ENCODE measurements at places on chromosomes 5 and 9.

DNA sequence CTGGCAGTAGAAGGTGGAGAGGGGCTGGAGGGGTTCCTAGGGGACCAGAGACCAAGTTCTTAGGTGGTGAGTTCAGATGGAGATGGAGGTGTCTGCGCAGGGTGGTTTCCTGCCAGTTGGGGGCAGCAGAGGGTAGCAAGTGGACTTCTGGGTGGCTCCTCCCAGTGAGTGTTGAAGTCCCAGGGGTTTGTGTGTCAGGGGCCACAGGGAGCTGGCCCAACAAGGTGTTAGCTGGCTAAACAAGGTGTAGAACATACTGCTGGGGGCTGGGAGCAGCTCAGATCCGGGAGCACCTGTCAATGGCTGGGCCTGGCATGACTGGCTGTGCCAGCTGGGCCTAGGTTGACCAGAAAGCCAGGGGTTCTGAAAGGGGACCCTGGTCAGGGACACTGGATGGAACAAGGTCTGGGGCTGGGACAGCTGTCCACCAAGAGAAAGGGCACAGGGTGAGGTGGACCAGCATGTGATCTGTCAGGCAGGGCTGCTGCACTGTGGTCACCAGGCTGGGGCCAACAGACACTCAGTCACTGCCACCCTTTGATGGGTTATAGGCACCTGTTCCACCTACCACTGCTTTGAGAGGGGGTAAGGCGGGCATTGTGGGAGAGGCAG, 35.6 kb downstream of the DAB2IP start:
- peak; percentile 62 for DNase-seq

- DNase-seq: no peak
Observed at GRCh38 chr9:129551393-129551973, 69.4 kb downstream of the C9orf50 start.

- DNase-seq: peak; percentile 59
Observed at GRCh38 chr5:20105915-20106314, 117.9 kb upstream of the CDH18 start.

DNA sequence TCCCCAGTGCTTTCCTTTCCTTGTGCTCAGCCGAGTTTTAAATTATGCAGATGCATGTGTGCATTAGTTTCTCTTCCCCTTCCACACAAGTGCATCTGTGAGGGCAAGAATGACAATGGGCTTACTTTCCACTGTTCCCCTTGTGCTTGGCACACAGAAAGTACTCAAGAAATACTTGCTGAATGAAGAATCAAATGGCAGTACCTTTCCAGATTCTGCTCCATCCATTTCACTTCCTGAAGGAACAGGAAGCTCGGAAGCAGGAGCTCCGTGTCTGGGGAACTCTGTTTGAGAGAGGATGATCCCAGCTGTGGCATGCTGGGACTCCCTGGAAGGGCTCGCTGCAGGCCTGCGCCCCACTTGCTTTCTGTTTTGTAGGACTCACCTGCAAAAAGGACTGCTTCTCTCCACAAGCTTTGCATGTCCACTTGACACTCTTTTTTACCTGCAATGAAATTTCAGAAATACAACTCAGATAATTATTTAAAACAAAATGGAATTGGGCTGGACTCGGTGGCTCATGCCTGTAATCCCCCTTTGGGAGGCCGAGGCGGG, 5.5 kb downstream of the MRNIP start:
- DNase-seq: no peak

- peak; percentile 89 for DNase-seq
Observed at GRCh38 chr5:102049517-102049916, 246.6 kb downstream of the SLCO4C1 start.

DNA sequence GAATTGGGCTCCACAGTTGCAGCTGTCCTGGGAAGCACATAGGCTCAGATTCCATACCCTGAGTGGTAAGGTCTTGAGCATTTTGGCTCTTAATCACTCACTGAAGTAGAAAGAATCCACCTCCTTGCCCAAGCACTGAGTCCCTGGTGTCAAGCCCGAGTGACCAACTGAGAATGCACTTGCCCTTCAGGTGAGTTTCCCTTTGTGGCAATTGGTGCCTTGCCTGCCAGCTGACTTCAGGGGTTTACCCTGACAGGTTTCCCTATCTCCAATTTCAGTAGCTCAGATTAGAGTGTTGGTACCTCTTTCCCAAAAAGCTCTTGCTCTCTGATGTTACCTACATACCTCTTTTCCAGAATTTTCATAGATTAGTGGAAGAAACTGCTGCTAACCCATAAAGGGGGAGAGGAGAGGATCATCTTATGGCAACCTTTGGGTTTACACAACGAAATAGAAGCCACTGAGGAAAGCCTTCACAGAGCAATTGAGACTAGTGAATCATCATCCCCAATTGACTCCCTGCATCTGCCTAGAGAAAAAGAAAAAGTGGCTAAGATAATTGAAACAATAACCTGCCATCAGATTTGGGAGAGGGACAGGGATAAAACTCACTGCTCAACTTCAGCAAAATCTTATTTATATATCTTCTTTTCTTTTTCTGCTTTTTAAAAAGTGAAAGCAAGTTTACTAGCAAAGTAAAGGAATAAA, 48.6 kb downstream of the CCL28 start:
- no peak for DNase-seq

DNA sequence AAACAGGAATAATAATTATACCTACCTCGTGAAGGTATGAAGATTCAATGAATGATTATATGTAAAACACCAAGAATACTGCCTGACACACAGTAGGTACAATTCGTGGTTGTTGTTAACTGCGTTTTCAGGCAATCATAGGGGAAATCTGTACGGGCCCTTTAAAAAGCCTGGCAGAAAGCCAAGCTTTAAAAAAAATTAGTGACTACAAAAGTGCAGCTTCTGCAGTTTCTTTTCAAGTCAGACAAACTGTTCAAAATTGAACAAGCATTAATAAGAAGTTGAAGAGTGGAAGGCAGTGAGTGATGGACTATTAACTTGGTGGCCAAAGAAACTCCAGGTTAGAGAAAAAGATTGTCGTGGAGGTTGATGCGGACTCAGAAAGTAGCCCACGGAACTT, 85.9 kb upstream of the TRIO start:
- DNase-seq: no peak

- no peak for DNase-seq
Observed at GRCh38 chr5:29719171-29719570, 1474.3 kb upstream of the CDH6 start.

- DNase-seq: no peak
Observed at GRCh38 chr9:136923881-136924280, 20.7 kb downstream of the FBXW5 start.

- peak; percentile 13 for DNase-seq
Observed at GRCh38 chr9:121757281-121757585, 105.8 kb downstream of the DAB2IP start.

DNA sequence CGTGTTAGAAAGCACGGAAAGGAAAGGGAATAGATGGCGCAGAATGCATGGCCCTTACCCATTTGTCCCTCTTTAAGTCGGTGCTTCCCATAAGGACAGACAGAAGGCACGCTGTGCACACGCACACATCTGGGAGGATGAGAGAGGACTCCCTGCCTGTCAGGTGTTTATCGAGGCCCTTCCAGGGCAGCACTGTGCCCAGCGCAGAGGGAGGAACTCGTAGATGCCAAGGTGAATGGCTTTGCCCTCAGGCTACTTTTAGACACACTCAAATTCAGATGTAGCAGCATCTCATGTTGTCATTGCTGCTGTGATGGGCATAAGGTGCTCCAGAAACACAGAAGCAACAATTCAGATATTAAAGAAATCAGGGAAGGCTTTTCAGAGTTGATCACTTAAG, 70.2 kb upstream of the CTSL start:
- DNase-seq: no peak

DNA sequence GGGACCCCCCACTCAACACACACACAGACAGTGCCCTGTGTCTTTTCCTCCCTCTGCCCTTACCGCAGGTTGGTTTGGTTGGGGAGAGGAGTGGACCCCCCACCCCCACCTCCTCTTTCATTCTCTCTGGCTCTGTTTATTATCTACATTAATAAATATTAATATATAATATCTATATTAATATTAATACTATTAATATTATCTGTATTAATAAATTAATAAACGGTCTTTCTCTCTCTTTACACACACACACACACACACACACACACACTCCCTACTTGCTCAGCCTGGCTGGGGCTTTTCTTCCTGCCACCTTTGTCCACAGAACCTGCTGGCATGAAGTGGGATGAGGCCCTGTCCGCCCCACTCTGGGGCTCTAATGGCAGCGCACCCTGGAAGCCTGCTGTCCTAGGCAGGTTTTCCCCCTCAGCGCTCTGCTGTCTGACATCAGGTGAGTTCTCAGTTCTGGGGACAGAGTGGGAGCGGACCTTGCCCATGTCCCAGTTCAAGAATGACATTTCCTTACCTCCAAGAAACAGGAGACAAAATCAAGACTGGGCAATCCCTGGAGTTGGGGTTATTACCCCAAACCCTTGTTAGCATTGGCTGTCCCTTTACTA, 10.5 kb upstream of the SMIM32 start:
- no peak for DNase-seq

DNA sequence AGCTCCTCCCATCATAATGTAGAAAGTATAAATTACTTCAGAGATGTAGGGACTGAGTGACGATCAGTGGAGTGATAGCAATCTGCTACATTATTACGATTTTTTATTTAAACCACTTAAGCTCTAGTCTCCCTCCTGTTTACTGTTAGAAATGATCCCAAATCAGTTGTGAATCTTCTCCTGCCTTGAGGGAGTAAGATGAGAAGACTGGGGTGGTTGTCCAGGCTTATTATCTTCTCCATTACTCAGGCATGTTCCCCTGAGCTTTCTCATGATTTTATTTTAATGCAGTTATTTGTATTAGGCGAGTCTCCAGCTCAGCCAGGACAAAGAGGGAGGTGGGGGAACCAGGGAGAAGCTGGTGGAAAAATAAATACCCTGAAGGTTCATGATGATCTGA, 48.2 kb upstream of the CTNNA1 start:
- no peak for DNase-seq

- peak; percentile 23 for DNase-seq
Observed at GRCh38 chr9:89667726-89668125, 62.9 kb downstream of the GADD45G start.

- no peak for DNase-seq
Observed at GRCh38 chr5:38780316-38780715, 65.5 kb upstream of the OSMR start.

DNA sequence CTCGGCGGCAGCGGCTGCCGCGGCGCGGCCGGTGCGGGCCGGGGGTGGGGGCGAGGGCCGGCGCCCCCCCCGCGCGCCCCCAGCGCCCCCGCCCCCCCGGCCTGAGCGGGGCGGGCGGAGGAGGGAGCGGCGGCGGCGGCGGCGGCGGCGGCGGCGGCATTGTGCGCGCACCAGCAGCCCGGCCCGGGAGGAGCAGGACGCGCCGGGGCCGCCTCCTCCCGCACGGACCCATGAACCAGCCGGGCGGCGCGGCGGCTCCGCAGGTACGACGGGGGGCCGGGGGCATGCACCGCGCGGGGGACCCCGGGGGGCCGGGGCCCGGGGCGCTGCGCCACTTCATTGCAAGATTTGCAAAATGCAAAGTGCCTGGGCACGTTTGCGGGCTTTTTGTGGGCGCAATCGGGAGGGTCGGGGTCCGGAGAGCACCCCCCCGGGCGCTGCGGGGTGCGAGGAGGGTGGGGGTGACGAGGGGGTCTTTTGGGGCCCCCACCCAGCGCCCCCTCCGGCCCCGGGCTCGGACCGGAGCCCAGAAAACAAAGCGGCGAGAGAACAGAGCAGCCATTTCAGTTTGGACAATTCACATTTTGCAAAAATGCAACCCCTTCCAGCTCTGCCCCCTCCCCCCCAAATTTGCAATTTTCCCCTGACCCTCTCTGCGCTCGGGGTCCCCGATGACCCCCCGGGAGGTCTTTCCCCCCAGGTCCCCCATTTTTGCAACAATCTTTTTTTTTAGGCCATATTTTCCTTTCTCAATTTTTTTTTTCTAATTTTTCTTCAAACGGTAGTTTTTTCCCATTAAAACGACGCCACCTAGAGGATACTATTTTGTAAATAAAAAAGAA, at the start of gene ZNF618:
Gene ZNF618, plus strand, starts transcription at position 159 of the 842 bp plus-strand sequence. Its CDS starts 72 bp downstream, at position 231.
- peak; percentile 15 for DNase-seq

- DNase-seq: no peak
Observed at GRCh38 chr5:59236448-59236847, 653.6 kb downstream of the RAB3C start.

DNA sequence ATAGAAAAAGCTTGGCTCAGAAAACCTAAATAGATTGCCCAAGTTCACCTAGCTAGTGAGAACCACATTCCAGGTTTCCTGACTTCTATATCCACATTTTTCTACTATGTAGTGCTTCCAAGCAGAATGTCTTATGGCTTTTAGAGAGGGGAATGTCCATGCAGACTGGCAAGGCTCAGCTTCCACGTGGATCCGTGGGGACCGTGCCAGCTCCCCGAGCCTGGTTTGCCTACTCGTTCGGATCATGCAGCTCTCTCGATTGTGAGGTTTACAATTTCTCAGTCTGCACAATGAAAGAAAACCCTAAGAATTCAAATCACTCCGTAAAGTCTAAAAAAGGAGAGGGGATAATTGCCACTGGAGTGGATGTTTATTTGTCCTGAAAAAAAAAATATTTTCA, 256.5 kb upstream of the NR4A3 start:
- no peak for DNase-seq

DNA sequence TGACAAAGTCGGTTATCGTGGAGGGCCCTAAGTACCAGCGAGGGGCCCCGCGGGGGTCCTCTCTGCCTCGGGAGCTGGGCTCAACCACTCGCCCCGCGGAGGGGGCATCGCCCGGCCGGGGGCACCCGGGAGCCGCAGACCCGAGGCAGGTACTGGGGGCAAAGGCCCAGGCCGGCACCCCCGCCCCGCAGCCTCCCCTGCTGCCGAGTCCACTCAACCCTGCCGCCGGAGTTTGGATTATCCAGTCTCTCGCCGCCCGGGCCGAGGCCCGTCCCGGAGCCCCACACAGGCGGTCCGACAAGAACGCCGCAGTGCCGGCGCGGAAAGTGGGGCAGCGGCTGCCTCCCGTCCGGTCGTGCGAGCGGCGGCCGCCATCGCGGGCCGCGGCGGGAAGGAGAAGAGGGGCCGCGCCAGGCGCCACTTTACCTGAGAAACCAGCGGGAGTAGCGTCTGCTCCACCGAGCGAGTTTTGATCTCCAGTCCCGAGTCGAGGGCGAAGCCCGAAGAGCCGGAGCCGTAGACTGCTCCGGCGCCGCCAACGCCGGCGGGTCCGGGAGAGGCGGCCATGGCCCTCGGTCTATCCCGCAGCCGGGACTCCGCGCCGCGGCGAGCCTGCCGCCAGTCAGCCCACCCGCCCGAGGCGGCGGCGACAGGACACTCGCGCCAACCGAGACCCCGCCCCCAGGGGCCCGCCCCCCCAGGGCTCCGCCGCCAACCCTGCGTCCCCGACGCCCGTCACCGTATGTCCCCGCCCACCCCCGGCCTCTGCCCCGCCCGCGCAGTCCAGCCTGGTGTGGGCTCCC, at the start of gene CTNNAL1:
Gene CTNNAL1, minus strand, starts transcription at position 624 of the 803 bp plus-strand sequence. Its CDS starts 57 bp downstream, at position 567.
- peak; percentile 86 for DNase-seq

All from COR-L47 (cell line).